ENCODE measurements at places on chromosomes 2 and 18.

DNA sequence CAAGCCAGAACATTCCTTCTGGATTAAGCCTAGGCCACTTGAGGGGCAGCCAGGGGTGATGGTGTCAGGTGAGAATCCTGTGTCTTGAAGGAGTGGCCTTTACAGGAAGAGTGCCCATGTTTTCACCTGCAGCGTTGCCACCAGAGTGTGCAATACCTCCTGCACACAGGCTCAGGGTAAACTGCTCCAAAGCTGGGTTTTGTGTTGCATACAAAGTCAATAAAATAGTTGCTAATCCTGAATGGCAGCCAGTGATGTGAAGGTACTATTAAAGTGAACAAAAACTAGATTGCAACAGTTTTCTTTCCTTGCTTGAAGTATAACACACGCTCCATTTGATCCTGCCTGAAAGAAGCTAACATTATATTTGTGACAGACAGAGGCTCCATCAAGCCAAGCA, 64.4 kb upstream of the NRP2 start:
- DNase-seq = no peak

GRCh38 chr2:55839182-55839819, 84.3 kb downstream of the EFEMP1 start:
- DNase-seq = no peak

- DNase-seq = no peak
These were observed 1.9 kb downstream of the CNGA3 start for GRCh38 chr2:98348066-98348561.

- no peak for DNase-seq
These were observed 135.8 kb downstream of the SH3RF3 start for GRCh38 chr2:109264595-109265328.

GRCh38 chr2:142935563-142936089, 58.2 kb downstream of the KYNU start:
- DNase-seq = no peak

DNA sequence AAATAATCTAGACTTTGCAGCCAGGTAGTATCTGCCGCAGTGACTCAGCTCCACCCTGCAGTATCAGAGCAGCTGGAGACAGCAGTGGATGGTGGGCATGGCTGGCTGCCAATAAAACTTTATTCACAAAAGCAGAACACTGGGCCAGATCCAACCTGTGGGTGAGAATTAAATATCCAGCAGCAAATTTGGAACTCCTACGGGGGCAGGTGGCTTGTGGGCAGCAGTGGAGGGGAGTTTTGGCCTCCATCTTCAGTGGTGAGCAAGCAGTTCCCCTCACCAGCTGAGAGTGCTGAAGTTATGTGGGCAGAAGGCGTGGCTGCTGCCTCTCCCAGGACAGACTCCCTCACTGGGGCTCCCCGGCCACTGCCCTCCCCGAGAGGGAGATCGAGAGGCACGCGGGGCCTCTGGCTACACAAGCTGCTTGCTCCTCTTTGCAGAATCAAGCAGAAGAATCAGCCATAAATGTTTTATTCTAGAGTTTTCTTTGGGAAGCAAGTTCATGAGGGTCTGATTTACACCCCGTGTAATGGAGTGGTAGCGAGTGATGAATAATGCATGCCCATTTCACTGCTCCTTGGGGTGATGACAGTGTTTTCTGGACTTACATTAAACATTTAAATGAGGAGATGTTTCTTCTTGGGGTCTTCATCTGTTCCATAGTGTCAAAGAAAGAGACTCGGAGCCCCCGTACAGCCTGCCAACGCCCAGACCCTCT, 204.3 kb downstream of the SEPTIN10 start:
- no peak for DNase-seq

DNA sequence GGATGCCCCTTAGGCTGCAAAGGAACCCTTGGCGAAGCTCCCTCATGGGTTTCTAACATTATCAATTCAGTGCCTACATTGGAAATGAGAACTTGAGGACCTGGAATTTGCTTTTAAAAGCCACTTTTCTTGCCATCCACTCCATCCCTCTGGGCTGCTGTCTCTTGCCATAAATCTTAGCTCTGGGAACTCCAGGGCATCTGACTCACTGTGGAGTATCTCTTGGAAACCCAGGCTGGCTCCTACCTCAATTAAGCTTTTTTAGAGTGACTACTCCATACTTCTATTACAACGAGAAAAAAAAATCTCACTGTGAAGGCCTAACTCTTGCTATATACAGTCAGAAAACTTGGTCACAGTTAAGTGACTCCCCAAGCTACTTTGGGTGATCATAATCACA, 227.2 kb upstream of the SETBP1 start:
- no peak for DNase-seq

DNA sequence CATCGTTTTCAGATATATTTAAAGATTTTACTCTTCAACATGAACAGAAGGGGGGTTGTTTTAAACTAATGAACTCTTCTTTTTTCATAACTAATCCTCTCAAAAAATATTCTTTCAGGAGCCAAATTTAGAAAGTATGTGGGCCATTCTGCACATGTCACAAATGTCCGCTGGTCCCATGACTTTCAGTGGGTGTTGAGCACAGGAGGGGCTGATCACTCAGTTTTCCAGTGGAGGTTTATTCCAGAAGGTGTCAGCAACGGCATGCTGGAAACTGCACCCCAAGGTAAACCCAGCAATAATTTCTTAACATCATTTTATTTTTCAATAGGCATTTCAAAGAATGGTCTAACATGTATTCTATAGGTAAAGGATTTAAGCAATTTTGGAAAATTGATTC, 136.0 kb downstream of the EML6 start:
- DNase-seq = no peak

DNA sequence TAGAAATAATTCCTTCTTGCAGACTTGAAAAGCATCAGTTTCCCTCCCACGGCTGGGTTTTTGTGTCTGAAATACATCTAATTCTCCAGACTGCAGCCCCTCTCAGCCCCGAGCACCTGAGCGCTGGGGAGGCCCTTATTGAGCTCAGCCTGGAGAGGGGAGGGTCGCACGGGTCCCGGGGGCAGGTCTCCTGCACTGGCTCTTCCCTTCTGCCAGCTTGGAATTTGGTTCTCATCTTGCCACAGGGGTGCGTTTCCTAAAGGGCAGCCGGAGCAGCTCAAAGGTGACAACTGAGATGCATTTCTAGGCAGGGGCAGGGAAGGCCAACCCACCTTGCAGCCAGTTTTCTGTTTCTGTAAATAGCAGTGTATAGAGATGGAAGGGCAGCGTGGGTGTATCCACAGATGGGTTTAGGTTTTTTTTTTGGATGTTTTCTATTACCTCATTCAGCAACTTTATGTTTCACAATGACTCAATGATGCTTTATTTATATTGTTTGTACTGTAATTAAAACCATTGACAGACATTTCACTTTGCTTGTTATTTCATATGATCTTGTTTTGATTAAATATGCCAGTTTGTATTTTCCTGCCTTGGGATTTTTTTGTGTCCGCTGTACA, 37.0 kb downstream of the GBX2 start:
- no peak for DNase-seq

GRCh38 chr18:28439870-28440269, 262.9 kb upstream of the CDH2 start:
- no peak for DNase-seq

DNA sequence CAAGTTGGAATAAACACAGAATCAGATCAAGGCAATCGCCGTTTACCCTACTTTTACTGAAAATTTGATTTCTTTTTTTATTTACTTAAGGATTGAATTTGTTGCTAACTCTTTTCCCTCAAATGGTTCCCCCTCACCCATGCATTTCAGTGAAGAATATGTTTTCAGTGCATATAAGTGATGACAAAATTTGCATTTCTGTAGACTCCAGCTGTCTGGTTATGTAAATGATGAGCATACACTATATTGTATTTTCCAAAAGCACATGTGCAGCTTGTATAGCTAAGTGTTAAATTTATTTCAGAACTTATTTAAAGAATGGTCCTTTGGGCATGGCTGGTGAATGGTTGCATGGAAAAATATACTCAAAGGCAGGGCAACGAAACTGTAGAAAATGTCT, 437.7 kb downstream of the PTPRM start:
- DNase-seq = no peak

DNA sequence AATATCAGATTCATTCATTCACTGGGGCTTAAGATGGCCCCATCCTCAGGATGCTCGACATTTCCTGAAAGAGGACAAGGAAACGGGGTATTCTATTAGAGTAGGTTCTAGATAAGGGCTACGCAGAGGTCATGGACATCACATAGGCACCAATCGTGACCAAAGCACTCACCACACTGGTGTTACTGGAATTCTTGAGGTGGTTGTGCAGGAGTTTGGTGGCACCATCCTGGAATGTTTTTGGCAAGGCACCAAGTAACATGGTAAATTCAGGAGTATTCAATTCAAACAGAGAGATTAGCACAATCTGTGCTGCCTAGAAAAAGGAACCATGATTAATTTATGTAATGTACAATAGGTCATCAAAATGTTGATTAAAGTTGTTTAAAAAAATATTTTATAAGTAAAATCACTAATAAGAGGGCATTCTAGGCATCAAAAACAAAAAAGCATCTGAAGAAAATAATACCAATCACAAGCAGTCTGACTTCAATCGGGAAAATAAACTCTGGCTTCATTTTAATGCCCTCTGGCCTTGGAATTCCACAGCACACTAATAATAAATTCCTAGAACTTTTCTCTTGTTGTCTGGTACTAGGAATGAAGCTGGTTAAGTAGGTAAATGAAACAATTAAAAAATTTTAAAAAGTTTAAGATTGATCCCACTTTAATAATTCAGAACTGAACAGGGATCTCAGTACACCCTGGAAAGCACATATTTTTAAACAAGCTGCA, 102.8 kb upstream of the TFCP2L1 start:
- DNase-seq = no peak

DNA sequence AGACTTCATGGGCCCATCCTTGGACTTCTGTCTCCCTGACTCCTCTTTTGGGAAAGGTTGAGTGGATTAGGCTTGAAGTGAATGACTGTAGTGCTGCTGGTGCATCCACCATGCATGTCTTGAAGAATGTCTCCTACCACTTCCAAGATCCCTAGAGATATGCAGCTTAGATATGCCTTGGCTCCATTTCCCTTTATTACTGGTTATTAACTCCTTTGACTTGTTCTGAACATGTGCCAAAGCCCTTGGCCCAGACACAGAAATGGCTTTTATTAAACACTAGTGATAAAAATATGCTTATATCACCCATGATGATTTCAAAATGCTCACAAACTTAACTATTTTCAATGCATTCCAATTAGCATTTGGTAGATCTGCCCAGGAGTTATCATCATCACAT, 90.0 kb upstream of the SLC14A2 start:
- DNase-seq = no peak

DNA sequence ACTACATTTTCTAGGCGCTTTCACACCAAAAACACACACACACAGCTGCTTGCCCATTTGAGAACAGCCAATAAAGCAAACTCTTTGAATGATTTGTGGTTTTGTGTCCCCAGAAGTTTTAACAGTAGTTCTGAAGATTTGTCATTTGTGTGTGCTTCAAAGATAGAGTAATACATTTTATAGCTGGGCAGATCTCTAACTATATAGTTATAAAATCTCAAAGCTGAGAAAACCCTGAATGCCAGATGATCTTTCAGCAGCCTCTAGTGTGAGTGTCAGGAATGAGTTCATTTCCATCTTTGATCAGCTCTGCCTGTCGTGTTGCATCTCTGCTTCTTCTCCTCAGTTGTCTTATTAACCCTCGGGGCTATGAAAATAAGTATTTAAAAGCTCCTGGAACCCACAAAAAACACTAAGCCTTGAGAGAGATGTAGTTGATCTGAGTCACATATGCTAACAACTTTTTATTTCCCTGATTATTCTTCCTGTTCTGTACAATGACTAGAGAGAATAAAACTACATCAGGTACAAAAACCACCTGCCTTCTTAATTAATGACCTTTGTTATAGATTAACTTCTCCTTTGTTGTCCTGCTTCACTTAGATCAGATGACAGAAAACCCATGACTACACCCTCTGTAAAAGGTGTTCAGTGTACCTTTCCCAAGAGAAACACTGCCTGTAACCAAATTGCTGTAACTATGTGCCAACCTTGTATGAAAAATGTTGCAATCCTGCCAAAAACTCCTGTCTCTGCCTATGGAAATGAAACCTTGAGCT, 30.0 kb upstream of the SLC3A1 start:
- no peak for DNase-seq

DNA sequence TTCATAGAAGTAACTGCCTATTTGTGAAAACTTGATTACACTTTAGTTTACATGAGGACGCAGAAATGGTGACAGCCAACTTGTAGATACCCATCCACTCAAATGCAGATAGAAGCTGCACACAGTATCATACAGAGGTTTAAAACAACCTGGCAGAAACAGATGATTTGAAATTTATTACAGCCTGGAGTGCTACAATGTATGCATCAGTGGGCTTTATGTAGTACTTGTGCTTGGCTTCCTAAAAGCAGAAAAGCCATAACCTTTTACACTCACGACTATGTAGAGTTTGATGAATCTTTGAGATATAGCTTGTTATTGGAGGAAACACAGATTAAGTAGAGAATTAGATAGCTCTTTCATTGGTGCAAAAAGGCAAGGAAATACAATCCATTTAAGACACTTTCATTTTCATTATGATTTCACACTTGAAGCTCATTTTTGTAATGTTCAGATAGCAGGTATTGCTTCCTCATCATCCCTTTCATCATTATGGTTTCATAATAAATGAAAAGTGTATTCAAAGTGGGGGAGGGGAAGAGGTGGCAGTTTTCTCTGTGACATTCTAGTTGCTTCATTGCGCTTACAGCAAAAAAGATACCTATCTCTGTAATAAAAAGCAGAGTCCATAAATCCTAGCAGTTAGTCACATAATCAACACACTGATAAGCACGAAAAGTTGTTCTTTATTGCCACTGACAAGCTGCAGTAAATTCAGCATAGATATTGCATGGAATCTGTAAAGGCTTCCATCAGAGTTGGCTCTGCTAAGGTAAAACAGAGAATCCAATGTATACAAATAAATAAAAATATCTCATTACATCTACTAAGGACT, 789.8 kb upstream of the FSHR start:
- peak; percentile 29 for DNase-seq

- no peak for DNase-seq
These were observed 62.3 kb upstream of the STON1 start for GRCh38 chr2:48467637-48468036.

GRCh38 chr2:1701020-1701419, 43.3 kb downstream of the PXDN start:
- no peak for DNase-seq

DNA sequence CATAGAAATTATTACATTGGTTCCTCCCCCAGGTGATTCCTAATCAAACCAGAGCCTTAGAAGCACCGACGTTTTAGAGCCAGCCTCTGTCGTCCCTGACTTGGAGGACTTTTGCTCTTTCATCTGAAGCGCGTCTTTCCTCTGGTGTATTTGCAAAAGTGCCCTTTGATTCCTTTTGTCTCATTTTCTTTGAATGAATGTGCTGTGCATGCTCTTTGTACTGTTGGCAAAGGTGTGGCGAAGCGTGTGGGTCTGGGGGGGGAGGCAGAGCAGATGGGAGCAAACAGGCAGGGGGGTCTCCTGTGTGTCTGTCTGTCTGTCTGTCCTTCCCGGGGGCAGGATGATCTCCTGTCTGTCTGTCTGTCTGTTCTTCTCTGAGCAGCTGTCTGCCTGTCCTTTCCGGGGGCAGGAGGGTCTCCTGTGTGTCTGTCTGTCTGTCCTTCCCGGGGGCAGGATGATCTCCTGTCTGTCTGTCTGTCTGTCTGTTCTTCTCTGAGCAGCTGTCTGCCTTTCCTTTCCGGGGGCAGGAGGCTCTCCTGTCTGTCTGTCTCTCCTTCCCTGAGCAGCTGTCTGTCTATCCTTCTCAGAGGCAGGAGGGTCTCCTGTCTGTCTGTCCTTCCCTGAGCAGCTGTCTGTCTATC, 205.5 kb upstream of the MYT1L start:
- DNase-seq = no peak

GRCh38 chr2:96138179-96139145, at the start of gene ASTL:
Gene ASTL (minus strand): TSS chr2:96138502. CDS start chr2:96138436, 66 bp downstream.
- DNase-seq = peak; percentile 60

- no peak for DNase-seq
These were observed 280.3 kb upstream of the ZSWIM2 start for GRCh38 chr2:187129306-187129705.
